Hippocampal formation (tissue), 2 donors: ENCODE measurements at places on chromosomes 11 and 22.

DNA sequence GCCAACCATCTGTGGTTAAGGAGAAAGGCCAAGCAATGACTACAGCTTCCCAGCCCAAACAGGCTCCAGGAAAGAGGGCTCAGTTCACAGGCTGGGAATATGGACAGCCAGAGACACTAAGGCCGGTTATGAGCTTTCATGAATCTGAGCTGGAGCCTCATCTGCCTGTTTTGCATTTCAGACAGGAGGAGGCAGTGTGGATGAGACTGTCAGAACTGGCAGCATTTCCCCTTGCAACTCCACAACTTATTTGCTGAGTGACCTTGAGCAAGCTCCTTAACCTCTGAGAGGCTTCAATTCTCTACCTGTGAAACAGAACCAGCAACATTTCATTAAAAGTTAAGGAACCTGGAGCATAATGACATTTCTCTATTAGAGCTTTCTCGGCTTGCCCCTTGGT is 264.0 kb downstream of the ETS1 start:
- no peak for DNase-seq

- no peak for DNase-seq
Observed at GRCh38 chr22:31496735-31497146, 405 bp downstream of the SFI1 start.

- no peak for DNase-seq
Observed at GRCh38 chr22:43890901-43891331, 897 bp downstream of the PNPLA5 start.

DNA sequence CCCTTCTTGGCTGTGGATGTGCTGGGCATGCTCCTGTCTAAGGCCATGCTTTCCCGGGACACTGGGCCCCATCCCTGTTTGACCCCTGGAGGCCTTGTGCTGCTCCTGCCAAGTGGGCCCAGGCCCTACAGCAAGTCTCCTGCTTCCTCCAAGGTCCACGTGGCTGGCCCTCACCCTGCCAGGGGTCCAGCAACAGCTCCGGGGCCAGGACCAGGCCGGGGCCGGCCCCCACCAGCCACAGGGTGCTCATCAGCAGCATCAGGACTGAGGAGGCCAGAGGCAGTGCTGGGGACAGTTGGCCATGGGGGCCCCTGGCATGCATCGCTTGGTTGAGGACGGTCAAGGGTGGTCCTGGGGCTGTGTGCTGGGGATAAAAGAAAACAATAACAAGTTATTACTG is 2.5 kb downstream of the RHBDD3 start:
- no peak for DNase-seq

- DNase-seq: no peak
Observed at GRCh38 chr22:37896939-37897338, 9.2 kb upstream of the MICALL1 start.

- peak; percentile 64 for DNase-seq
Observed at GRCh38 chr11:112655371-112655770, 305.8 kb upstream of the NCAM1 start.
